Right ventricle myocardium superior (tissue), 1 donor: ENCODE measurements at places on chromosomes 4 and X.
A peak's percentile ranks its signal among the peaks of the same experiment; 100 is the strongest.

- peak; percentile 32 for DNase-seq
These were observed 485.5 kb downstream of the TRAM1L1 start for GRCh38 chr4:116599859-116600258.

- DNase-seq: no peak
These were observed 35.7 kb downstream of the PARM1 start for GRCh38 chr4:74968456-74969164.

GRCh38 chrX:9189286-9189685, 155.4 kb upstream of the FAM9B start:
- no peak for DNase-seq

DNA sequence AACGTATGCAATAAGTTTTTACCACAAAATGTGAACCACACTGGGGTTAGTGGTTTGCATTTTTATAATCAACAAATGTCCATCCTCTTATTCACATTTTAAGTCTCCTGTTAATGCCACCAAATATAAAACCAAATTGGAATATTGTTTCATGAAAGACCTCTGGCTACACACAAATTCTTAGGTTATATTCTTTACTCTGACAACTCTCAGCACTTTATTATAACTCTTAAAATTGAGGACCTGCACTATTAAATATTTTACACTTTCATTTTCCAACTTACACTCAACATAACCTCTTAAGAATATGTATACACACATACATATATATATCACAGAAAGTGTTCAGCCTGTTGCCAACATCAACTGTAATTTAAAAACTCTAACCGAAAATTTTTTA, 2.8 kb downstream of the PDE5A start:
- no peak for DNase-seq

GRCh38 chrX:107666931-107667330, 38.6 kb downstream of the PRPS1 start:
- DNase-seq: no peak

DNA sequence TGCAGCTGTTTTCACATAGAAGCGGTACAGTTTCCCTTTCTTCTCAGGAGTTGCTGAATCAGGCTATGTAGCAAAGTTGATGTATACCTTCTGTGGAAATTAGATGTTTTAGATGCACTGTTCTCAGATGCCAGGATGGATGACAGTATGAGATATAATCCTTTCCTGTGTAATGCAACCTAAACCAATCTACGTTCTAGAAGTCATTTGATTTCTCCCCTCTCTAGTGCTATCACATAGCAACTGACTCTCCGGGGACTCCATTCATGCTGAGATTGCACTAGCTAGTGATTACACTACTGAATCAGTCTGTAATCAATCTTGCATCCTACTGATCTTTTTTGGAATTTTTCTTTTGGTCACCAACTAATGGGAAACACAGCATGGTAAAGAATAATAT, 1881.7 kb downstream of the PCDH7 start:
- no peak for DNase-seq
